Activated T-helper 1 cell treated with Interleukin-2 at 50 U/mL for 16 hours (primary cell): ENCODE measurements at places on chromosomes 7 and 10.

DNA sequence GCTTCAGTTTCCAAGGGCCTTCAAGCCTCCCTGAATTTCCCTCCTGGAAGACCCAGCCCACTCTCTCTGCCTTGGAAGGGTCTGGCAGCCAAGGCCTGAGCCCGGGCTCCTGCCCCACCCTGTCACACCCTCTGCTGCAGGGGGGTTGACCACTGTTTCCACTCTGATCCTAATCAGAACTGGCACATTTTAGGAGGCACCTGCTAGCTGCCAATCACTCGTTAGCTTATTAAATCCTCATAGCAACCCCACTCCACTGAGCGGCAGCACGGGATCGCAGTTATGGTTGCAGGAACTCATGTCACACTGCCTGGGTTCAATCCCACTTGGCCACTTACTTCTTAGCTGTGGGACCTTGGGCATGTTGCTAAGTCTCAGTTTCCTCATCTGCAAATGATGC, 12.9 kb downstream of the HSPB1 start:
- no peak for DNase-seq

- DNase-seq: no peak
Measured at GRCh38 chr10:107894516-107894915, 730.0 kb upstream of the SORCS1 start.

- DNase-seq: no peak
Measured at GRCh38 chr10:1202343-1202742, 146.2 kb downstream of the WDR37 start.

DNA sequence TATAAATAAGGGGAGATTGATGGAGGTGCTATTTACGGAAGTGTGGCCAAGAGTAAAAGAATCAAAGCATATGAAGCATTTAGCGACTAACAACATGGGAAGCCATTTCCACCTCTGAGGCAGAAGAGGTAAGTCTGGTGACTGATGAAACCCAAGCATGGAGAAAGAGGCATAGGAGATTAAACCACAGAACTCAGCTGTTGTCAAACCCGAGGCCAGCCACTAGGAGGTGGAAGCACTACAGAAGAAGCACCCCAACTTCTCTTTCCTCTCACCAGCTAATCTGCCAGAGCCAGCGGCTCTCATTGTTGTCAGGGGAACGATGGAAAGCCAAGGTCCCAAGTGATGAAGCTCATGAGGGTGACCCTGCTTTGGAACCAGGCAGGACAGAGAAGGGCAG, 19.6 kb upstream of the CNTNAP2 start:
- no peak for DNase-seq

GRCh38 chr10:69033256-69033655, 44.7 kb downstream of the KIFBP start:
- no peak for DNase-seq

GRCh38 chr7:133688483-133689239, 435.8 kb downstream of the EXOC4 start:
- no peak for DNase-seq

DNA sequence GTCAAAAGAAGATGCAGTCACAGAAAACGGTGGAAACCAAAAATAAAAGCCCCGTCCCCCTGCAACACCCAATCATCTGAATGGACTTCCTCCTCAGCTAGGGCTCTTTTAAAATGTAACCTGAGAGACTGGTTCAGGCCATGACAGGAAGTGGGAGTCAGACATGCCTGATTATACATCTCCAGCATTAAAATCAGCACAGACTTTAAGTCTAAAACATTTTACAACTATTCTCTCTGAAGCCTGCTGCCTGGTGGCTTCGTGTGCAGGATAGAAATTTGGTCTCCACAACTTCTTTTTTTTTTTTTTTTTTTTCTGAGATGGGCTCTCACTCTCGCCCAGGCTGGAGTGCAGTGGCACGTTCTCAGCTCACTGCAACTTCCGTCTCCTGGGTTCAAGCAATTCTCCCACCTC, 30.3 kb downstream of the HACD1 start:
- DNase-seq: no peak

- no peak for DNase-seq
Measured at GRCh38 chr7:105003275-105003674, 10.7 kb upstream of the KMT2E start.

DNA sequence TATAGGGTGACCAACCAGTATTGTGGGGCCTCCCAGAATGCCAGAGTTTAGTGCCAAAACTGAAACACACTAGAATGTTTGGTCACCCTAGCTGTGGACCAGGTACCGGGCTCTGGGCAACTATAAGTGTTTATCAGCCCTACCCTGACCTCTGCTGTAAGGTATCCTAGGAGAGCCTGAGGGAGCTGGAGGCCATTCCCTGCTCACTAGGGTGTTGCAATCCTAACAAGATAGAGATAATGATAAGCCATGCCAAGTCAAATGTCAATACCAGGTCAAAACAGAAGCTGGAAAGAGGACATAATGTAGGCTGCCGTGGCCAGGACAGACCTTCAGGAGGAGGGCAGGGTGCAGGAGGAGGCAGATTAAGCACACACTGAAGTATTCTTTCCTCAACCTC, 151.8 kb downstream of the KCNMA1 start:
- no peak for DNase-seq

DNA sequence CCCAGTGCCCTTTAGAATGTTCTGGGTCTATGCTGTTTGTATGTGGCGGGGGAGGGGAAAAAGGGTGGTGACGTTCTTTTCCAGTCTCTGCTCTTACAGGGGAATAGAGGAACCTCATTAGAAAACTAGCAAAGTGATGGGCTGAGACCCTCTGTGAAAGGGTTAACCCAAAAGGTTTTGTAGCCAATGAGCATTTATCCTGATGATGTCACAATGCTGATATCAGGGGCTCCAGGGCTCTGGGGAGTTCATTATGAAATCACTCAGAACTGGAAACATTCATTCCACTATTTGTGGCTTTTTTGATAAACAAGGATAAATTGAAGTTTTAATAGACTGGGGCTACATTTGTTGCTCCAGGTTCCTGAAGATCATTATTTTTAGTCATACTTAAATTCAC, 71.7 kb downstream of the ARID5B start:
- DNase-seq: no peak

DNA sequence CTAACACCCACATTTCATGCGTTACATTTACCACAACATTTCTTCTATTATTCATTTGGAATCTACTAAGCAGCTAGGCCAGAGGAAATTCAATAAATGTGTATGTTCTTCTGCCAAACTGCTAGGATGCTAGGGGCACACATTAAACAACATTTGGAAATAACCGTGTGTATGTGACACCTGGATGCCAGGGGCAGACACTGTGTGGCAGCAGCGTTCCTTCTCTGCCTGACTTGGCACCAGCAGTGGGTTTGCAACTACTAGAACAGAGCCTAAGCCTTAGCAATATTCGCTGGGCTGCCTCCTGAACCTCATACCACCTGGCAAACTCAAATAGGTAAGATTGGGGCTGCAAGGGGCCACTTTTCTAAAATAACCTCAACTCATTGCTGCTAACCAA, 182.1 kb downstream of the CHCHD3 start:
- no peak for DNase-seq
